ENCODE measurements at places on chromosomes 16 and 17.

GRCh38 chr17:82389379-82389778 is 17.8 kb downstream of the UTS2R start:
- DNase-seq, result no peak

GRCh38 chr17:4220655-4221054 is 43.1 kb downstream of the ANKFY1 start:
- DNase-seq, result no peak

- DNase-seq, result no peak
Measured at GRCh38 chr17:61431594-61432311, 20.5 kb upstream of the TBX4 start.

DNA sequence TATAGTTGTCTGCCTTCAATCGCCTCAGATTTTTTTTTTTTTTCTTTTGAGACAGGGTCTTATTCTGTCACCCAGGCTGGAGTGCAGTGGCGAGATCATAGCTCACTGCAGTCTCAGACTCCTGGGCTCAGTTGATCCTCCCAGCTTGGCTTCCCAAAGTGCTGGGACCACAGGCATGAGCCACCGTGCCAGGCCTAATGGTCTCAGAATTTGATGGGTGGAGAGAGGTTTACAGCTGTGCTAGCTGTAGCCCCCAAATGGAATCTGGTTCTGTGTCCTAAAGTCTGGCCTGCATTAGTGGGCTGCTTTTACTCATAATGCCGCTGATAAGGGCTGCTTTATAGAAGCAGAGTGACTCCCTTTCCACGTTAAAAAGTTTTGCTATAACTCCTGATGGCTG is 5.1 kb downstream of the ZNRF1 start:
- no peak for DNase-seq

DNA sequence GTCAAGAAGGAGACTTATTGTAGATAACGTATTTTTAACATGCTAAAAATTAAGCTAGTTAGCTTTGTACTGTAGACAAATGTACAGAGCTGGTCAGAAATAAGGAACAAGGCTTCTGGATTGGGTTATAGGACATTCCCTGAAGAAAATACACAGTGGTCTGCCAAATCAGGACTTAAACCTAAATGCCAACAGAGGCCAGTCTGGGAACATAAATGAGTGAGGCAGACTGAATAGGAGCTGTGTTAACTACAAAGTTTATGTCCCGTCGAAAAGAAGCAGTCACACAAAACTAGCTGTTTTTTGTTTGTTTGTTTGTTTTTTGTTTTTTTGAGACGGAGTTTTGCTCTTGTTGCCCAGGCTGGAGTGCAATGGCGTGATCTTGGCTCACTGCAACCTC is 120.4 kb upstream of the C17orf78 start:
- no peak for DNase-seq

- DNase-seq, result peak; percentile 5
Measured at GRCh38 chr17:73551759-73552158, 92.5 kb downstream of the SDK2 start.

DNA sequence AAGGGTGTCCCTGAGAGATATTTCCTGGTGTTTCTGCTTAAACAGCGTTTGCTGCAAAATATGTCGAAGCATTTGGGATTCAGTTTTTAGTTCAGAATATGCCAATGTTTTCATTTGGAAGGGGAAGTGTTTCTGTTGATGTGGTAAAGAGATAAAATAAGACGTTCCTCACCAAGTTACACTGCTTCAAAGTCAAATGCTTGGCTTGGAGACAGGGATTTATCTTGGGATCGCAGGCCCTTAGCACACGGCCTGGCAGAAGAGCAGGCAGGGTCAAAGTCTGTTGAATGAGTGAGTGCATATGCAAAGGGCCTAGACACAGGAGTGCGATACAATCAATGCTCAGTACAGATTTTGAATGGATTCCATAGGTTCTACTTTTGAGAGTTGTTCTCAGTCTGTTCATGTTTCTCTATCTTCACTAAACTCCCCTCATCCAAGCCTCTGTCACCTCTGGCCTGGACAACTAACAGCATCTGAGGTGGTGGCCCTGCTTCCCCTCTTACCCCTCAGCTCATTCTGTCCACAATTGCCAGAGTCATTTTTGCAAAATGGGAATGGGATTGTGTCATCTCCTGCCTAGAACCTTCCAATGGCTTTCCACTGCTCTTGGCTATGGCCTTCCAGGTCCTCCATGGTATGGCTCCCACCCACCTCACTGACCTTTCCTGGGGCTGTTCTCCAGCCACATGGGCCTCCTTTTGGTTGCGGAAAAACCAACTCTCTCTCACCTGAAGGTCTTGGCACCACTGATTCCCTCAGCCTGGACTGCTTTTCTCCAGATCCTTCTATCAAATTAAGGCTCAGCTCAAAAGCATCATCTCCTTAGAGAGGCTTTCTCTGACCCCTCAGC is 3.2 kb downstream of the DEXI start:
- no peak for DNase-seq

DNA sequence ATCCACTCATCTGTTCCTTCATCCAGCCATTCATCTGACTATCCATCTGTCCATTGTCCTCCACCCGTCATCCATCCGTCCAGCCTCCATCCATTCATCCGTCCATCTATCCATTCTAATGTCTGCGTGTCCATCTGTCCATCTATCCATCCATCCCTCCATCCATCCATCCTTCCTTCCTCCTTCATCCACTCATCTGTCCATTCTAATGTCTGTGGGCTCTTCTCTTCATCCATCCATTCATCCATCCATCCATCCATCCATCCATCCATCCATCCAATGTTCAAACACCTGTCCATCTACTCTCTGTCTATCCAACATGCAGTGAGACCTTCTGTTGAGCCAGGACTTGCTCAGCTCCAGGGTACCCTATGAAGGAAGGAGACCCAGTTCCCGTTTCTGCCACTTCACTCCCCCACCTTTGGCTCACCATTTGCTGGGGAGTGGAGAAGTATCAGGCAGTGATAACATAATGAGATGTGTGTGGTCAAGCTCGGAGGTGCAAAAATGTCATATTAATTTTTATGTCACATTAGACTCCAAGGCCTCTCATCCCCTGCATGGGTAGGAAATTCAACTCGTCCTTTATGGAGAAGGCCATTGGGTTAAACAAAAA is 36.5 kb upstream of the ADGRG1 start:
- DNase-seq, result no peak

DNA sequence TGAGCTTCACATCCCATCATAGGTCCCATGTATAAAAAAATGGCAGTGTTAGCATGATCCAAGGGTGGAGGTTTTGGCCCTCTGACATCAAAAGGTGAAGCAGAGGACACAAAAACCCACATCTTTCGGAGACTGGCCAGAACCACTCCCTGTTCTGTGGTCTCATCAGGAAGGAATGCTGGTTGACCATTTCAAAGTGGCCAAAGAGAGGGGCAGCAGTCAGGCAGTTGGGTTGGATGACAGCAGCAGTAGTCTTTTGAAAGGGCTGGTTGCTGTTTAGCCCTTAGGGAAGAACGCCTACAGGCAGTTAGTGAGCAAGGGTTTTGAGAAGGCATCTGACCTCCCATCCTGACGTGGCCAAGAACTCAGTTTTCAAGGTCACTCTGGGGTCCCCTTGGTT is 40.5 kb downstream of the LCMT1 start:
- DNase-seq, result no peak

DNA sequence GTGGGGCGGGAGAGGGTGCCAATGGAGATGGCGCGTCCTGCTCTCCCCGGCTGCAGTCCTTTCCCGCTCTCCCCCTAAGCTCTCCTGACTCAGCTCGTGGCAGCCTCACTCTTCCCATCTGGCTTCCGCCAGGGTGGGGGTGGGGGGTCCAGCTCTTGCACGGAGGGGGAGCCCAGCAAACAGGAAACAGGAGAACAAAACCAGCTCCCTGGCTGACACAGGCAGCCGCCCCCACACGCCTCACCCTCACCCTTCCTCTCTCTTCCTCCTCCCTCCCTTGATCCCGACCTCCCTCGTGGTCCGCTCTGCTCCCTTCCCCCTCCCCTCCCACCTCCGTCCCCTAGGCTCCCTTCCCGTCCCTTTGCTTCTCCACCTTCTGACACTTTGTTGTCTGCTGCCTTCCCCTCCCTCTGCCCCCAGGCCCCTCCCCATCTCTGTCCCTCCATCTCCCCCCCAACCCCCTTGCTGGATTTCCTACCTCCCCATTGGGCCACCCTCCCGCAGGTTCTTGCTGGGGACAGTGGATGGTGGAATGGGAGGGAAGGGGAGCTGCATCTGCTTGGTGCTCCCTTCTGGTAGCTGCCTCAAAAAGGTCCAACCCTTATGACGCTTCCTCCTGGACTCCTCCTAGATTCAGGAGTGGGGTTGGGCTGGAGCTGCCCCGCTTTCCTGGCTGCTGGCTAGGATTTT is 23.7 kb downstream of the ARHGAP23 start:
- DNase-seq, result no peak

DNA sequence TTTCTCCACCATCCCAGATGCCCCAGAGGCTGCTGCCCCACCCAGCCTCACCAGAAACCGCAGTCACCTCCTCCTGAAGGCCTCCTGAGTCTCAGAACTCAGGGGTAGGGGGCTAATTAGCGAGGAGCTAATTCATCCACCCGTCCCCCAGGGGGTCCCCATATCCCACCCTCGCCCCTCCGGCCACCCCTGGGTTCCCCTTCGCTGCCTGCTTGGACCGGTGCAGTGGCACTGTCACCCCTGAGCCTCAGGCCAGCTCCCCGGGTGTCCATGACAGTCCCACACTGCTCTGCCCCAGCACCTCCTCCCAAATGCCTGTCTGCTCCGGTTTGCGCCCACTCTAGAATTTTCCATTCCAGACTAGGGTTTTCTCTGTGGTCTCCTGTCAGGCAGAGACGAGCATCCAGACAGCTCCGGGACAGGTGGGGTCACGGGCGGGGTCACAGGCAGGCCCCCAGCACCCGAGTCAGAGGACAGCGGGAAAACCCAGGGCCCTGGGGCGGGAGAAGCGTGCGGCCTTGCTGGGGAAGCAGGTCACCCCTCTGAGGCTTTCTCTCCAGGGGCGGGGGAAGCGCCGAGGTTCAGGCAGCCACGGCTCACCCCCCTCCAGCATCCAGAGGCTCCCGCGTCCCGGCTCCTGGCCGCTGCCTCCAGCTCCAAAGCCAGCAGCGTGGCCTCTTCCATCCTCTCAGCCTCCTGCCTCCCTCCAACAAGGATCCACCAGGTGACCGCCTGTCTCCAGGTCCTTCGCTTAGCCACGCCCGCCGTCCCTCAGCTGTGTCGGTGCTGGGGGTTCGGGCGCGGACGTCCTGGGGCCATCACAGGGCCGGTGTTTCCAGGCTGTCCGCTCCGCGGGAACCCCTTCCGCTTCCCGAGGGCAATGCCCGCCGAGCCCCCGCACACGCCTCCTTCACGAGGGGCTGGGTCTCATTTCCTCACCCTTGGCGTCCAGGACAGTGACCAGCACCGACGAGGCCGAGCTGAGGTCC is 3.1 kb upstream of the PERCC1 start:
- DNase-seq, result no peak

DNA sequence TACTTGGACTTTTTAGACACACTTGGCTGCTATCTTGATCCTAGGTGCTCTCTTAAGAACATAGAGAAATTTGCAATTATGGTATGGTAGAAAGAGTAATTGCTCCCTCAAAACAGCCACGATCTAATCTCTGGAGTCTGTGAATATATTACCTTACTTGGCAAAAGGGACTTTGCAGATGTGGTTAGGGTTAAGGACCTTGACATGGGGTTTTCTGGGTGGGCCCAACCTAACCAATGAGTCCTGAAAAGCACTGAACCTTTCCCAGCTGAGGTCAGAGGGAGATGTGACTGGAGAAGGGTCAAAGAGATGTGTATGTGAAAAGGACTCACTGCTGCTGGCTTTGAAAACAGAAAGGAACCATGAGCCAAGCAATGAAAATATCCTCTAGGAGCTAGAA is 26.7 kb upstream of the MED13 start:
- no peak for DNase-seq

- no peak for DNase-seq
Measured at GRCh38 chr17:20774472-20775135, 195.1 kb downstream of the CDRT15L2 start.

GRCh38 chr17:60386147-60387058 is 5.5 kb downstream of the USP32 start:
- no peak for DNase-seq

DNA sequence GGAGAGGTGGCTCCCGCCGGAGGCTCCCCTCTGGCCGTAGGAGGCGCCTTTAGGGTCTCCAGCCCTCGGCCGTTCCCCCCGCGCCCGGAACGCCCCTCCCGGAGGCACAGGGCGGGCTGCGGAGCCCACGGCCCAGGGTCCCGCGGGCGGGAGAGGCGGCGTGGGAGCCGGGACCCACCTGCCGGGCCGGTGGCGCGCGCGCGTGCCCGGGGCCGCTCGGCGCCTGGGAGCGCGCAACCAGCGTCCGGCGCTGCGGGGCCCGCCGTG is at the start of gene MIF4GD:
Gene MIF4GD, minus strand, starts transcription at position 266 of the 267 bp plus-strand sequence. CDS start 1,036 bp downstream, outside the sequence.
- no peak for DNase-seq

GRCh38 chr17:59367657-59368045 is 36.2 kb downstream of the YPEL2 start:
- no peak for DNase-seq

GRCh38 chr16:19284207-19284606 is 1.3 kb upstream of the CLEC19A start:
- no peak for DNase-seq

- no peak for DNase-seq
Measured at GRCh38 chr17:71486261-71486660, 634.6 kb upstream of the SOX9 start.

DNA sequence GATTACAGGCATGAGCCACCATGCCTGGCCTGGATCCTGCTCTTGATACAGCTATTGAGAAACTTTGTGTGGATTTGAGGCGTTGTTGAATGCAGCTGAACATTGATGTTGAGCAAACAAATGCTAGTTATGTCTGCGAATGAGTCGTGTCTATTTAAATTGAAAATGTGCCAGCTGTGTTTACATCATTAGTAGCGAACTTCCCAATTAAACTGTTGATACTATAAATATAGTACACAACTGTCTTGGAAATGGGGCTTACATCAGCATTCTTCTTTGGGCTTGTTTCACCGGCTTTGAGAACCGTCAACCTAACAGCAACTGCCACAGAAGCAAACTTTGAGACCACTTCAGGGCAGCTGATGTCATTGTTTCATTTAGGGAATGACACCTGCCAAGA is 251.9 kb downstream of the RBFOX1 start:
- DNase-seq, result no peak

Measured in CD4-positive, alpha-beta T cell treated with Interleukin-12 subunit alpha and Interleukin-12 subunit beta, for 1 hour (primary cell).